IMR-90 (cell line): ENCODE measurements at places on chromosomes 3 and 15. TPM values are rescaled to one million over a fixed set of nuclear protein-coding genes. Genes with fewer than 3 reads are reported as not detected.

The PCBP4 gene
- polyA plus RNA-seq = 110 and 122 TPM in 2 replicates

The AADACL2 gene
- not detected in 2 replicates for polyA plus RNA-seq

The PARP15 gene
- 0.03 and 0.10 TPM in 2 replicates for polyA plus RNA-seq

The KCNAB1 gene
- polyA plus RNA-seq = 0.07 and 0.13 TPM in 2 replicates

The DNASE1L3 gene
- polyA plus RNA-seq = not detected in 2 replicates

The TMC3 gene
- not detected in 2 replicates for polyA plus RNA-seq

The SLC22A14 gene
- 0.07 and 0.10 TPM in 2 replicates for polyA plus RNA-seq
